SK-N-DZ (cell line): ENCODE measurements at places on chromosomes 5 and 9.

DNA sequence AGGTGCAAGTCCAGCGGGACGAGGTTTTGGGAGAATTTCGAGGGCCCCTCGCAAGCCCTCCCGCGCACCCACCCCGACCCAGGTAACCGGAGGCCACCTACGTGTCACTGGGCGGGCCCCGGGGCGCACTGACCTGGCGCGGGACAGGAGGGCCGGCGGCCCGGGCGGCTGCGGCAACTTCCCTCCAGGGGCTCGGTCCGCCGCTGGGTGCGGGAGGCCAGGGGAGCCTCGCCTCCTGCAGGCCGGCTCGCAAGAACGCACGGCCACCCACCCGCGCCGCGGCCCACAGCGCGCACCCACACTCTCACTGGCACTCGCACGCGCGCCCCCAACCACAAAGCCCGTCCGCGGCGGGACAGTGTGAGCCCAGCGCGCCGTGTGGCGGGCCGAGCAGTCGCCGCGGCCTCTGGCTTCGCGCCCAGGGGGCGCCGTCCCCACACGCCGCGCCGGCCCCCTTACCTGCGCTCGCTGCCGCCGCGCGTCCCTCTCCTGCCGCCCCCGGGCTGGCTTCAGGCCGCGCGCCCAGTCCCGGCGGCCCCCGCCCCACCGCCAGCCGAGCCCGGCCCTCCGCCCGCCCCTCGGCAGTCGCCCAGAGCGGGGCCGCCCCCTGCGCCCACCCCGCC is 451 bp downstream of the LPAR1 start:
- peak; percentile 71 for DNase-seq

DNA sequence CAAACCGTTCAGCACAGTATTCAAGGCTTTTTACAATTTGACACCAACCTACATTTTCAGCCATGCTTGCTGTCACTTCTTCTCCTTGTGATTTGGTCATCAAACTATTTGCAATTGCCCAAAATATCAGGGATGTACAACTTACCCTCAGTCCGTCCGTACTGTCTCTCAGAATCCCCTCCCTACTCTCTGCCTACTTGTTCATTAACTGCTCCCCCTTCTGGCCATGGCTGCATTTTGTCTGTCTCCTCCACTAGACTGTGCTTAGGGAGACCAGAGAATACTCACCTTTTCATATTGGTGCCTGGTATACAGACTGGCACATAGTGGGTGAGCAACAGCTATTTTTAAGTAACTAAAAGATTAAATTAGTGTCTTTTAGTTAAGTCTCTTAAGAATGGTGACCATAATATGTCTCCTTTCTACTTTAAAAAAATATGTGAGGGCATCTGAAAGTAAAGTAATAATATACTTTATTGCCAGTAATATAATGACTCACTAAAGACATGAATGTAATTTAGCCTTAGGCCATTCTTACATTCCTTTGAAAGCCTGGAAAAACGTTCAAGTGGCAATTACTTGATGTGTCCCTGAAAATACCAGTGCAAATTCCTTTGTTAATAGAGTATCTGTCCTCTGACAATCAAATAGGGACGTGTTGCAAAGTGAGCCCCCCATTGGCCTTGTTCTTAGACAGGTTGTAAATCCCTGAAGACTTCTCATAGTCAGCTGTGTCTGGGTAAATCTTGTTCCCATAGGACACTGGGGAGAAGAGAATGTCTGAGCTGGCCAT is 27.8 kb downstream of the PRLR start:
- peak; percentile 46 for DNase-seq

DNA sequence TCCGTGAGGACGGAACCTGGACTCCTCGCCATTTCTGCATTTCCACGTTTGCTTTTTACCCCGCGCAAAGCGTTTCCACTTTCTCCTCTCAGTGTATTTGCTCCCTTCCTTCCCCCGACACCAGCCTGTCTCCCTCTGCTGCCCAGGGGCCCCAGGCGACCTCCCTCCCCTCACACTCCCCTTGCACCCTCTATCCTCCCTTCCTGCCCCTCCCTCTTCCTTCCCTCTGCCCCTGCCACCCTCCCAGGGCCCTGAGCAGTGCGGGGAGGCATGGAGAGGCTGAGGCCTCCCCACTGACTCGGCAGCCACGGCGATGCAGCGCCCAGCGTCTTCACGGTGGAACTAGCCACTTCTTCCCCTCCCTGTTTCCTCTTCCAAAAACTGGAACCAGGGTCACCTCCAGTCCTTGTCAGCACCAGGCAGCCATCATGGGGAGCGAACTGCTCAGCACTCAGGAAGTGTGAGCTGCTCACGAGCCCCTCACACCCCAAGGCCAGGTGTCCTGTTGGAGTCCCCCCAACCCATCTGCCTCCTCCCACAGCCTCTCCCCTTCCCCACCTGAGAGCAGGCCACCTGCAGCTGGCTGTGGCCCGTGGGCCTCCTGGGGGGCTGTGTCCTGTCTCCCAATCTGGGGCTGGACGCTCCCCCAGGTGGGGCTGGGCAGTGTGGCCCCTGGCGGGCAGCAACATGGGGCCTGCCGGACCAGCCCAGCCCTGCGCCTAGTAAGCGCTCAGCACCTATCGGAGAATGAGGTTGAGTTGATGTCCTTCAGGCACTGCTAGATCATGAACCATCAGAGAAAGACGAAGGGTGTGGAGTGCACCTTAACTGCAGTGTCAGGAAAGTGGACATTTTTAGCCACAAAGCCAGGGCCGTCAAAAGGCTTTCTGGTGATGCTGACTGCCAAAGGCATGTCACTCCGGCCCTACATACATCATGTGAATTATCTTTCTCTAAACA is 17.5 kb downstream of the UBE2QL1 start:
- DNase-seq = no peak

- no peak for DNase-seq
These were observed 96.8 kb downstream of the ANKRD18B start for GRCh38 chr9:33620738-33621439.

GRCh38 chr5:132406144-132406783 is 36.8 kb downstream of the SLC22A5 start:
- DNase-seq = no peak

GRCh38 chr5:148791696-148792095 is 34.7 kb upstream of the ADRB2 start:
- no peak for DNase-seq

DNA sequence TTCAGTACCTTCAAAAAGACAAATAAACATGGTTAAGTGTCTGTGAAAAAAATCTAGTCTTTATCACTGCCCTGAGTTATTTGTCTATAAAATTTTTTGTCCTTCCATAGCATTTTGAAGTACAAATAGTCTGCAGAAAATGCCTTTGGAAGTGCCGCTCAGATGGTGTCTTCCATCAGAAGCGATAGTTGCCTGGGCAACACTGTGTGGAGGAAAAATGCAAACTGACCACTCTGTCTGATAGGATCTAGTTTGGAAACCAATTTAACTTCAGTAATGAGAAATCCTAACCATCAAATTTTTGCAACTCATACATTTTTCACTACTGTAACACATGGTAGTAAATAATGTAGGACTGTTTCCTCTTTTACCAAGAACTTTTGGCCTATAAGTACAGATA is 449.9 kb downstream of the PRELID2 start:
- no peak for DNase-seq

GRCh38 chr9:106683454-106683853 is 179.5 kb upstream of the ZNF462 start:
- DNase-seq = no peak

DNA sequence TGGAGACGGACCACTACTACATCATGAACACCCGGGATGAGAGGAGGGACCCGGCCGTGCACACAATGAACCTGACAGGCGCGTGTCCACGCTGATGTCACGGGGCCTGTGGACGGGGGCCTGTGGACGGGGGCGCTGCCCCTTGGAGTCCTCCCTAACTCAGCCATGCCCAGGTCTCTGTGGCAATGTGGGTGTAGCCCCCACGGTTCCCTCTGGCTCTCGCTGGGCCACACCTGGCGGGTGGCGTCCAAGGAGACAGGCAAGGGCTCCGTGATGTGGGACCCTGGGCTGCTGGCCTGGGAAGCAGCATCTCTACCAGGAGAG is 22.1 kb downstream of the PAEP start:
- no peak for DNase-seq

- DNase-seq = no peak
These were observed 655.5 kb upstream of the ZNF608 start for GRCh38 chr5:125401724-125402622.

- DNase-seq = no peak
These were observed 6.5 kb downstream of the IL7R start for GRCh38 chr5:35863159-35863558.

DNA sequence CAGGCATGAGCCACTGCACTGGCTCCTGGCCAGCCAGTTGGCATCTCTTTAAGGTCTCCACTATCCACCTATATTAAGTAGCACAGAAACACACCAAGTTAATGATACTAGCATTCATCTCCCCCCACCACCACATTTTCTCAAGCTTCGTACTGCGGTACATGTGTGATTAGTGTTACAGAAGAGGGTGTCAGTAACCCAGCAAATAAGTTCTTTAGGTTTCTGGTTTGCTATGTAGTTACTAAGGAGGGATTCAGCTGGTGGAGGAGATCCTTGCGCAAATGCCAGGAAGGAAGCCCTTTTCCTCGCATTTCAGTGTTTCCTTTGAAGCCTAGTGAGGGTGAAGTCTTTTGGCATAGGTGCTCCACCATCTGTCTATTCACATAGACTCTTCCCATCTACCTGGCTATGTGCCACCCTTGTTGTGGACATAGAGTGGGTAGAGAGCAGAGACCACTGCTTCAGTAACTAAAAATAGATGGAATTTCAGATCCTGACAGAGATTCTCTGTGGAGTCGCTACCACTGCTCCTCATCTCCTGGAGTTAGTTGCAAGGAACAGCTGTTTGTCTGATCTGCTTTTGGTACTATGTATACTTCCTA is 16.7 kb downstream of the UBE2D2 start:
- DNase-seq = no peak

- no peak for DNase-seq
These were observed 47.3 kb downstream of the TRIO start for GRCh38 chr5:14190194-14191164.

DNA sequence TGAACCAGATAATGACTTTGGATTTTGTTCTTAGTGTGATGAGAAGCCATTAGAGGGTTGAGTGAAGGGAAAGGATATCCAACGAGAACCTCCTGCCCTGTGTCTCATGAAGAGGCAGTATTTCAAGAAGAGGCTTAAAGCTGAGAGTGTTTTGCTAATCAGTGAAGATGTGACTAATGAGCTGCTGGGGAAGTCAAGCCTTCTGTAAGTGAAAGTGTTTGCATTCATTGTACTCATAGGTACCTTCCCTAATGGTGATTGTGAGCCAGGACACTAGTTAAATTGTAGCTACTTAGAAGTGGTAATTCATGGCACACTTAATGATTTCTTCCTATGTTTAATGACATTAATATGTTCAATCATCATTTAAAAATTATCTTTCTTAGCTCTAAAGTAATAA is 23.7 kb downstream of the PIP5K1B start:
- no peak for DNase-seq

DNA sequence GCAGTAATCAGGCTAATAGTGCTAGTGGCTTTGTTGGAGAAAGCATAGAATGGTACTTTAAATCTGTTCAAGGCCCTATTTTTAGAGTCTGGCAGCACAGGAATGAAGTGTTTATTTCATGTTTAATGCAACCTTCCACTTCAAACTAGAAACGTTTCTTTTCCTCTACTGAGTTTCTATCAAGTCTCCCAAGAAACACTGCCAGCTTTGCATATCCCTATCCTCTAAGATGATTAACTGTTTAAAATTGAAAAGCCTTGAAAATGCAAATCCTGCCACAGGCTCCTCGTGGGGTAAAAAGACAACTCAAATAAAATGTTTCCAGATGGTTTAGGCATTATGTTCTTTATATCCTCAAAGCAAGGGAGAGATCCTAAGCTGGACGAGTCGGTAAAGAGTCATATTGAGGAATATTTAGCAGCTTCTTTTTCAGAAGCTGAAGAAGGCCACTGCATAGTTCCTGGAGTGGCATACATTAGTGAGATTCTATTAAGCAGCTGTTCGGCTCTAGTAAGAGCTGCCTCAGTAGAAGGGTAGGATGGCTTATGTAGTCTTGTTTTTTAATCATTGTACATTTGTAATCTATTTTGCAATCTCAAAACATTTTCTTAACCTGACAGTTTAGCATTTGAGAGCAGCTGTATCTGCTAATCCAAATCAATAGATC is 251.2 kb downstream of the CHSY3 start:
- no peak for DNase-seq

- no peak for DNase-seq
These were observed at the start of gene SPINK7 for GRCh38 chr5:148312153-148312552. Gene SPINK7, plus strand, starts transcription at chr5:148312423. Its CDS starts 61 bp downstream, at chr5:148312484.

- DNase-seq = no peak
These were observed 26.7 kb downstream of the APBA1 start for GRCh38 chr9:69645488-69645887.

GRCh38 chr5:23730023-23730422 is 222.6 kb downstream of the PRDM9 start:
- peak; percentile 88 for DNase-seq

DNA sequence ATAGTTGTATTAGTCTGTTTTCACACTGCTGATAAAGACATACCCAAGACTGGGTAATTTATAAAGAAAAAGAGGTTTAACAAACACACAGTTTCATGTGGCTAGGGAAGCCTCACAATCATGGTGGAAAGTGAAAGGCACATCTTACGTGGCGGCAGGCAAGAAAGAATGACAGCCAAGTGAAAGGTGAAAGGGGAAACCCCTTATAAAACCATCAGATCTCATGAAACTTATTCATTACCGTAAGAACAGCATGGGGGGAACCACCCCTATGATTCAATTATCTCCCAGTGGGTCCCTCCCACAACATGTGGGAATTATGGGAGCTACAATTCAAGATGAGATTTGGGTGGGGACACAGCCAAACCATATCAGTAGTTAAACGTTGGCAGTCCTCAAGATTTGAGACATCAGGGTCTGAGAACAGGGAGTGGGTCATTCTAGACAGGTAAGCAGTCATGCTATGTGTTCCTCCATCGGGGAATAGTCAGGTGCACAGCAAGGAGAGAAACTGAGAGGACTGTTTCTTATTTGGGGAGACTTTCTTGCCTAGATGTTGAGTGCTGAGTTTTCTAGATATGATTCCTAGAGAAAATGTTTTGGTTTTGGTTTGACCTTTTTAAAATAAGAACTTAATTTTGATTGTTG is 45.8 kb upstream of the ENTREP1 start:
- DNase-seq = no peak

DNA sequence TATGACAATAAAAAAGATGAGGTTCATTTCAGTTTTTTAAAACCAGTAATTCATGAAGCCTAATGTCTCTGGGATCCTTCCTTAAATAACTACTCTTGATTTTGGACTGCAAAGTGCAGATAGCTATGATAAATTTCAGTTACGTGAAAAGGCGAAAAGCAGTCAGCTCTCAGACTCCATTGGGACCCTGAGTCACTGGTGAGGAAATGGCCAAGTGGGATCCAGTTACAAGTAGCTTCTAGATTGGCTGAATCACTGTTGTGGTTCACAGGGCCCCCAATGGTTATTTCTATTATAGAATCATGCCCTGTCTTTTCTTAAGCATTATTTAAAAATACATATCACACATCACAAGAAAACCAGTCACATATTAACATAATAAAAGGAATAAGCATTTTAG is 31.1 kb upstream of the PPP3R2 start:
- no peak for DNase-seq

- DNase-seq = no peak
These were observed 82.8 kb upstream of the TLE1 start for GRCh38 chr9:81772144-81772543.
